ENCODE measurements at places on chromosomes 5 and 9.

DNA sequence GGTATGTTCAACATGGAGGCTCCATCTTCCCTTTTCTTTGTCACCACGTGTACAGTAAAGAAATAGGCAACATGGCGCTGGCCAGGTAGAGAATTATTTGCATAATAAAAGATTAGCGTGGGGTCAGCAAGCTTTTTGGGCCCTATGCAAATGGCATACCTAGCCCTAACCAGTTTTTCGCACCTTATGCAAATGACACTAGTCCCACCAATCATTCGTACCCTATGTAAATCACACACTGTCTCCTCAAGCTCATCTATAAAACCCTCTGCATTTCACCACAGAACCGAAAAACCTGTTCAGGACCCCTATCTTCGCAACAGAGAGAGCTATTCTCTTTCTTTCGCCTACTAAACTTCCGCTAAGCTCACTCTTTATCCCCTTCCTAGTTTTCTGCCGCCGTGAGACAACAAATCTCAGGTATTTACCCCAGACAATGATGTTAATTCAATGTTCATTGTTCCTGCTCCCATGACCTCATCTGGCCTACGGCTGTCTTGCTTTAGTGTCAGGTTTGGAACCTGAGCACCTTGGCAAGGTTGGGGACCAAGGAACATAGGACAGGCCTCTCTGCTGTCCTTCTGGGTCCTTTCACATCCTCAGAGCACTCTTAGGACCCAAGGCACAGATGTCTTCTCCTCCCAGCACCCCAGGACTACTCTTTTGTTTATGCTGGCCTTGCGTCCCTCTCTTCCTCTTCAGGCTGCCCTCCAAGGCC lies 180.7 kb upstream of the RAI14 start:
- DNase-seq = no peak

GRCh38 chr5:132302413-132302812 lies 8.2 kb downstream of the SLC22A4 start:
- no peak for DNase-seq

GRCh38 chr5:172078726-172079345 lies 72.4 kb upstream of the FBXW11 start:
- no peak for DNase-seq

DNA sequence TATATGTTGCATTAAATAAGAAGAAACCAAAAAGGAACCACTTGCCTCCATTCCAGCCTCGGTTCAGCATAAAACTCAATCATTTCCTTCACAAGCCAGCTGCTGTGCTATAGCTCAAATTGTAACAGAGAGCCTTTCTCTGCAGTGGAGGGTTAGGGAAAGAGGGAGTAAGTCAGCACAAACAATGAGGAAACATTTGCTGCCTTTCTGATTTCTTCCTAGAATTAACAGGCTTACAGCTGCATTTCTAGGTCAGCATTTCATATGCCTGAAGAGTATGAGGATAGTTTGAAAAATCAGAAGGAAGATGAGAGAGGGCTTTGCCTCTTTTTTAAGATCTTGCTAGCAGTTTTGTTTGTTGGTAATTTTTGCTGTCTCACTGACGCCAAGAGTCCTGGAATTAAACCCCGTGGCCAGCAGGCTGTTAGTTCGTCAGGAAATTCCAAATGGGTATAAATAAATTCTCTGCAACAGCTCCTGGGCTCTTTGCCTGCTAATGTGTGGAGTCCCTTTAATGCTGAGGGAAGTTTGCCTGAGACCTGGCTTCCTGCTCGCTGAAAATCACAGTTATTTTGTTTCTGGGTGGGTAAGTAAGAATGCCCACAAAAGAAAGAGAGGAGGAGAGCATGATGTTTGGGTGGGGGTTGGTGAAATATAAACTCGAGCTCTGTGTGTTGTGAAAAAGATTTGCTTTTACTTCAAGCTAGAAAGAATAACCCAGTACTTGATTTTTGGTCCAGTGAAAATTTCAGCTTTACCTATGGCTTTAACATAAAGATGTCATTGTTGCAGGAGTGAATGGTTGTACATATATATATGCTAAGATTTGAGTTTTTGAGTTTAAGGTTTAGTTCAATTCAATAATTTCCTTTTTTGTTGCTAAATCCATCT lies 148.1 kb upstream of the DMRT1 start:
- DNase-seq = no peak

DNA sequence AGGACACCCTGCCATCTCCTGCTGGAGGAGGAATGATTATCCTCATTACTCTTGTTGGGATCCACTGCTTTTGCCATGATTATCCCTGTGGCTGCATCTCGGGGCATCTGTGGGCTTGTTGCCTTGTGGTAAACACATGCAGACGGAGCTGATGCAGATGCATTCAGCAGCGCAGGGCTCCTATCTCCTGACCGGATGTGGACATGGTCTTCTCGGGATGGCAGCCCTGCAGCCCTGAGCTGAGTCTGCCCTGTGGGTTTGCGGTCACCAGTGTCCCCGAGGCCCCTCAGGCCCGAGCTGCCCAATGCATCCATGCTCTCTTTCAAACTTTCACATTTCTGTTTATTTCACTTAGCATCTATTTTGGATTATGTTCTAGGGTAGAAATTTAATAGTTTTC lies 250.4 kb upstream of the IRX1 start:
- DNase-seq = no peak

GRCh38 chr5:175893466-175893865 lies 22.1 kb downstream of the CPLX2 start:
- no peak for DNase-seq

DNA sequence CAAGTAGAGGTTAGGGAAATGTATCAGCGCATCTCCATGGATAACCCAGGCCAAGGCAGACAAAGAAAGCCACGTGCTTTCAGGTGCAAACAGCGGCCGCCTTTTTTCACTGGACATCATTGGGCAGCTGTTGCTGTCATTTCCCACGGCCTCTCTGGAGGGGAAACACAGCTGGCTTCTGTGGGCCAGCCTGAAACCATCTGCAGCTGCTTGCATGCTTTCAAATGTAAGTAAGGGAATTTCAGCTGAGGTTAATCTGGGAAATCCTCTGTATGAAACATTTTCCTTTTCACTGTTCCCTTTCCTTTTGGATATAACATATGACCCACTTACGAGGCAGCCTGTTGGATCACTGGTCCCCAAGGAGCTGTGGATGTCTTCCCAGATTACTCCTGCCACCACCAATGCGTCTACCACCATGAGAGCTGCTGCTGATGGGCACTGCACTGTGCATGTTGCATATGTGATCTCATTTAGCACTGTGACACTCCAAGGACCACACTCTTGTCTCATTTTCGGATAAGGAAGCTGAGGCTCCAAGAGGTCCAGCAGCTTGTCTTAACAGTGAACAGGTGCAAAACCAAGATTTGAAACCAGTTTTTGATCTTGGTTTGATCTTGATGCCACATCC lies 106.3 kb downstream of the C9orf152 start:
- DNase-seq = no peak

GRCh38 chr9:135228983-135229625 lies 141.6 kb downstream of the OLFM1 start:
- DNase-seq = peak; percentile 43

DNA sequence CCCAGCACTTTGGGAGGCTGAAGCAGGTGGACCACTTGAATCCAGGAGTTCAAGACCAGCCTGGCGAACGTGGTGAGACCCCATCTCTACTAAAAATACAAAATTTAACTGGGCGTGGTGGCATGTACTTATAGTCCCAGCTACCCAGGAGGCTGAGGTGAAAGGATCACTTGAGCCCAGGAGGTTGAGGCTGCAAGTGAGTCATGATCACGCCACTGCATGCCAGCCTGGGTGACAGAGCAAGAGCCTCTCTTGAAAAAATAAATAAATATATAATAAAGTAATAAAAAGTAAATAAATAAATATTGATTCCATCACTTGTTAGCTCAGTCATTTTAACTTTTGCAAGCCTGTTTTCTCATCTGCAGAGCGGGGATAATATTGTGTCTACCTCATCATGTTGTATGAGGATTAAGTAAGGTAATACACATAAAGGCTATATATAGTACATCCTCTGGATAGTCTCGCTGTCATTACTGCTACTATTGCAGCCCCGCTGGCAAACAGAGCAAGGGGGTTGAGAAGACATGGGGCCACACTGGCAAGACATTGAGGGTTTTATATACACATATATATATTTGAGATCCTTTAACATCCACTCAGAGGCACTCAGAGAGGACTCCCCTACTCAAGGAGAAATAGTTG lies 210.9 kb downstream of the C9orf152 start:
- no peak for DNase-seq

- no peak for DNase-seq
Measured at GRCh38 chr9:106020186-106020585, 325.8 kb downstream of the TMEM38B start.

DNA sequence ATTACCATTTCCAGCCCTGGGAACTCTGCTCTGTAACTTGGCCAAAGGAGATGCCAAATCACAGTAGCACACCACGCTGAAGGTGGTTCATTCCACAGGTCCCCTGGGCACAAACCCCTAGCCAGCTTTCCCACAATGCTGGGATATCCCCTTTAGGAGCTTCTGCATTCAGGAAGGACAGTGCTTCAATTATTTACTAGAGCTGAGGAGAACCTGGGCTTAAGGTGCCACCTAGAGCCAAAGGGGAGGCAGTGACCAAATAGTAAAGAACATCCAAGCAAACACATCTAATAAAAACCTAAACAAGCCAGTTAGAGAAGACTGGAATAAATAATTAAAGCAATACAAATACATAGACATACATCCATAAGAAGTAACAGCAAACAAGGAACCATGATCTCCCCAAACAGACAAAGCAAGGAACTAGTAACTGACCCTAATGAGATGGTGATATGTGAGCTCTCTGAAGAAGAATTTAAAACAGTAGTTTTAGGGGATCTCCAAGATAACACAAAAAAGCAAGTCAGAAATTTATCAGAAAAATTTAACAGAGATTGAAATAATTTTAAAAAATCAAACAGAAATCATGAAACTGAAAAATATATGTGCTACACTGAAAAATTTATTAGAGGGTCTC lies 14.6 kb downstream of the KIF4B start:
- no peak for DNase-seq

DNA sequence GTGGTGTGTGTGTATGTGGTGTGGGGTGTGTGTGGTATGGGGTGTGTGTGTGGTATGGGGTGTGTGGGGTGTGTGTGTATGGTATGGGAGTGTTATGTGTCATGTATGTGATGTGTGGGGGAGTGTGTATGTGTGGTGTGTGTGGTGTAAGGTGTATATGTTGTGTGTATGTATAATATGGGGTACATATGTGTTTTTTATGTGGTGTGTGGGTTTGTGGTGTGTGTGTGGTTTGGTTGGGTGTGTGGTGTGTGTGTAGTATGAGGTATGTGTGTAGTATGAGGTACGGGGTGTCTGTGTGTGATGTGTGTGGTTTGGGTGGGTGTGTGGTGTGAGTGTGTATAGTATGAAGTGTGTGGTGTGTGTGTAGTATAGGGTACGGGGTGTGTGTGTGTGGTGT lies 11.4 kb downstream of the ECSCR start:
- no peak for DNase-seq

- no peak for DNase-seq
Measured at GRCh38 chr5:116013936-116014335, 18.3 kb upstream of the ARL14EPL start.

GRCh38 chr5:88145221-88145610 lies 123.4 kb downstream of the TMEM161B start:
- no peak for DNase-seq

DNA sequence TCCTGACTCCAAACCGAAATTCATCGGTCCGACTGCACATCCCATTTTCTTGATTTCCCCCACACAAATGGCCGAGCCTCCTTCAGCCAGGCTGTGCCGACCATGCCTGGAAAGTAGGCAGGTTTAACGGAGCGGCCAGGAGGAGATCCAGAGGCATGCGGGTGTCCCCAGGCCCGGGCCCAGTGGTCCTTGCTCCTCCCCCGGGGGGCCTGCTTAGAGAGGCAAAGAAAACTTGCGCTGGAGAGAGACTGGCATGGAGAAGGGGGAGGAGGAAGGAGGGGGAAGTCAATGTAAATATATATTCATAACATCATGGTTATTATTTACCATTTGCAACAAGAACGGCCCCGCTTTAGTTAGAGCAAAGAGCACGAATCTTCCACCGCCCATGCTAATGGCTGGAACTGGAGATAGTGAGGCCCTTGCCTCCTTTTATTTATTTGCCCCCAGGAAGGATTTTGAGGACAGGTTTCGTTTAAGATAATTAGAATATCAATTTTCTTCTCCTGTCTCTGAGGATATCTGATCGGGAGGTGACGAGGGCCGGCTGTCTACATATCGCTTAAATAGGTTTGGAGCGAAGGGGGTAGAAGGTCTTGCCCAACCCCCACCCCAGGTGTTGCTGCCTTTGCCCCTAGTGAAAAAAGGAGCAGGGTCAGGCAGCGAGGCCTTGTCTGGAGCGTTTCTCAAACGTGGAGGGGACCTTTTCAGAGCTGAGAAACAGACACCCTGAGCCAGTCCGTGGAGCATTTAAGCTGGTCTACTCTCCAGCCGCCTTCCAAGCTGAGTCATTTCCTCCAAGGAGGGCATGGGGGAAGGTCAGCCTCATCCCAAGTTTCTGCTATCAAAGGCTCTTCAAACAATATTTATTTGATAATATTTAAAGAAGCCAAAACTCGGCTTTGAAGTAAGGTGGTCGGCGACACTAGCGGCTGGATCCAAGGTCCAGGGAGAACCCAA lies 2.5 kb downstream of the BARHL1 start:
- DNase-seq = no peak

DNA sequence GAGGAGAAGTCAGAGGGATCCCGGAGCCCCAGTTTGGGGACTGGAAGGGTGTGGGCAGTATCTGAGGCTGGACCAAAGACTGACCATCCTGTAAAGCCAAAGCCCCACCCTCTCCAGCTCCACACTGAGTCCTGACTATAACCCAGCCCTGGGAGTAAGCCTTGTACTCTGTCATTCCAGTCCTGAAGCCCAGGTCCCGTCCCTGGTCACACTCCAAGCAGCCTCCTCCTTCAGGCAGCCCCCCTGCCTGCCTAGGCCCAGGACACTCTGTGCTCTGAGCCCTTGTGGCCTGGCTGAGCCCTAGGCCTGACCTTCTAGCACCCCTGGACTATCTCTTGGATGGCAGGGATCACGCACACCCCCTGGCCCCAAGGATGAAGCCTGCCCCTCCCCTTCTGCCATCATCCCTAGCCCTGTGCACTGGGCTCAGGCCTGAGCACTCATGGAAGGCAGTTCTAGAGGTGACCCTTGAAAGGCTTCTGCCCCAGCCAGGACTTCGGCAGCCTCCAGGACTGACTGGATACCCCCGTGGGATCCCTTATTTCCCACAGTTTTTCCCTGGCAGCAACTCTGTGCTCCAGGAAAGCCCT lies 28.0 kb upstream of the ENHO start:
- DNase-seq = no peak

GRCh38 chr5:97547999-97548738 lies 365.1 kb upstream of the RIOK2 start:
- DNase-seq = no peak

GRCh38 chr5:14156650-14157492 lies 13.7 kb downstream of the TRIO start:
- DNase-seq = no peak

GRCh38 chr9:81237565-81238231 lies 451.6 kb downstream of the TLE1 start:
- DNase-seq = no peak

- DNase-seq = no peak
Measured at GRCh38 chr9:92617951-92618510, 51.9 kb downstream of the IPPK start.
